IMR-90 (cell line): ENCODE measurements at places on chromosomes 2 and 18. TPM values are rescaled to one million over a fixed set of nuclear protein-coding genes. Genes with fewer than 3 reads are reported as not detected.

DNA sequence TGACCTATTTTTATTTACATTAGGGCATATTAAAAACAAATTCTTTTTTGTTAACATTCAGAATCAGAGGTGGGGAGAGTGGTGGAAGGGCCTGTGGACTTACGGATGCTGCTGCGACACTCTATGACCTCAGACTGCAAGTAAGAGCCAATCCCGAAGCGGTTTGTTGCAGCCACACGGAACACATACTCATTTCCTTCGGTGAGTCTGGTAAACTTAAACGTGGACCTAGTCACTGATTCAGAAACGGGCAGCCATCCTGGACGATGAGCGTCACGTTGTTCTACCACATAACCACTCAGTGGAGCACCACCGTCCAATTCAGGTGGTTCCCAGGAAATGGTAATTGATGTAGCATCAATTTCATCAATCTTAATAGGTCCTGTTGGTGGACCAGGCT, 61.9 kb downstream of the PLEKHA3 start:
- DNase-seq = no peak

DNA sequence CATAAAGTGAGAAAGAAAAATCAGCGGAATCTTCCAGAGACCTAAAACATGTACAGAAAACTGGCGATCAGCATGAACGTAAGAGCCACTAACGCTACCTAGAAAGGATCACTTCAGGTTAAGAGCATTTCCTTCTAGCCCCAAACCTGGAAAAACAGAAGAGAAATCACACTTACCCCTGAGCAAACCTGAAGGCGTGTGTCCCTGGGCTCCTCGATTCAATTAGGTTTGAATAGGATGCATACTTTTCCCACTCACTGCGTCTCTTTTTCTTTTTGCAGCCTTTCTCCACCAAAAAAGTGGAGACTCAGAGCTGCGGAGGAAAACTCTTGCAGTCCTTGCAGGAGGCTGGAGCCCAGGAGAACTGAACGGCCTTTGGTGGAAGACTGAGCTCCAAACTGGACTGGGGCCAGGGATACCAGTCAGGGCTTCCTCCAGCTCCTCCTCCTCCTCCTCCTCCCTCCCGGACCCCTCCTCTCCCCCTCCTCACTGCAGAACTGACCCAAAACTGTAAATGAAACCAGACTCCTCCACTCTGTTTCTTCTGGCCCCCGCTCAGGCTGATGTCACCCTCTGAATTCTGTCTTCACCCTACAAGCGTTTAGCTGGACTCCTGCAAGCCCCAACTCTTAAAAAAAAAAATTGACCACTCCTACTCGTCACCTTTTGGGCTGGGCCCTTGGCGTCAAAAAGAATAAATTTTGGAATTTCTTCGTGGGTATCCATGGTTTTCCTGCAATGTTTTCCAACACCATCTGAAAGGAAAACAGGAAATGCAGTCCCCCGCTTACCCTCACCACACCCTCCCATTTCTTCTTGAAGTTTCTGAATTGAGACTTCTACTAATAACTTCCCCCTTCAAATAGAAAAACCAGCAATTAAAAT, at the start of gene COL6A3:
COL6A3 (minus strand) TSS at position 388 of the 885 bp plus-strand sequence. CDS start 17,347 bp downstream, outside the sequence.
- DNase-seq = peak; percentile 98

DNA sequence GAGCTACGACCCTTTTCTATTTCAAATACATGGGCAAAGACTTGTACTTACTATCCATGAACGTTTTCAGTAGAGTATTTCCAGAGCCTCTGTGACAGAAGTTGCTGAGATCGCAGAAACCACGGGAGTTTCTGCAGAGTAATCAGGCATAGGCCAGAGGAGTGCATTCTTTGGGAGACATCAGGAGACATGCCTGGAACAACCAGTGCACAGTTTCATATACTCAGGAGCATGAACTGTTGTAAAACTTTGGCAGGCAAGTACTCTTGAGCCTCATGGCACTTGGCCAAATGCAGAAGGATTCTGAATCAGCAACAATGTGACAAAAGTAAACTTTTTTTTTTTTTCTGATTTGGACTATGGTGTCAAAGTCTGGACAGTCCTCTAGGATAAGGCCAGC, 307.1 kb downstream of the GRB14 start:
- no peak for DNase-seq

DNA sequence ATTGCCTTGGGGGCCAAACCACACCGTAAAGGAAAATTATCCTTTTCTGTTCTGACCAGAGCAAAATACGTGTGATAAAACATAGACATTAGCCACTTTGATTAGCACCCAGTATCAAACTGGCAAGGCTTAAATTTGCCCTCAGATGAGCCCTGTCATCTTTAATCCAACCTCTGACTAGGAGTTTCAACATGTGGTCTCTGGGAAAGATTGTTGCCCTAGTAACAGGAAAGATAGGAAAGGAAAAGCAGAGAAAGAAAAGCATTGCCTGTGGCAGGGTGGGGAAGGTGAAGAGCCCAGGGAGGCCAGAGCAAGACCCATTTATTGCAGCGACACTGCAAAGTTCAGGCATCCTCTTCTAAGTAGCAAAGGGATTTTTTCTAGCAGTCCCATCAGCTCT, 181.5 kb upstream of the SCN7A start:
- DNase-seq = no peak

- DNase-seq = peak; percentile 34
These were observed 152.4 kb upstream of the CAVIN2 start for GRCh38 chr2:191999101-191999841.

DNA sequence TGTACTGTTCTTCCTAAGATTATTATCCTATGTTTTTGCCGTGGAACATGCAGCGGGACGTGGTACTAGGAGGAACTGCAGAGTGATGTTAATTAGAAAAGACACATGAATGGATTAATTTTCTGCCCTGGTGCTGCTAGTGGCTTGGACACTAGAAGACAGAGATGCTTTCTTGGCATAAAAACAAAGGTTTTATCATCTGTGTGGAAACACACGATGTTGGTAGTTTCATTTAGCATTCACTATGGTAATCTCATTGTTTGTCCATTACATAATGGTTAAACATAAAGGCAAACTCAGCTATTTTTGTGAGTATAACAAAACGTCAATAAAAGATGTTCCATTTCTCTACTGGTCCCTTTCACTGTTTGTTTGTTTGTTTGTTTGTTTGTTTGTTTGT, 22.8 kb downstream of the COL6A3 start:
- DNase-seq = no peak

DNA sequence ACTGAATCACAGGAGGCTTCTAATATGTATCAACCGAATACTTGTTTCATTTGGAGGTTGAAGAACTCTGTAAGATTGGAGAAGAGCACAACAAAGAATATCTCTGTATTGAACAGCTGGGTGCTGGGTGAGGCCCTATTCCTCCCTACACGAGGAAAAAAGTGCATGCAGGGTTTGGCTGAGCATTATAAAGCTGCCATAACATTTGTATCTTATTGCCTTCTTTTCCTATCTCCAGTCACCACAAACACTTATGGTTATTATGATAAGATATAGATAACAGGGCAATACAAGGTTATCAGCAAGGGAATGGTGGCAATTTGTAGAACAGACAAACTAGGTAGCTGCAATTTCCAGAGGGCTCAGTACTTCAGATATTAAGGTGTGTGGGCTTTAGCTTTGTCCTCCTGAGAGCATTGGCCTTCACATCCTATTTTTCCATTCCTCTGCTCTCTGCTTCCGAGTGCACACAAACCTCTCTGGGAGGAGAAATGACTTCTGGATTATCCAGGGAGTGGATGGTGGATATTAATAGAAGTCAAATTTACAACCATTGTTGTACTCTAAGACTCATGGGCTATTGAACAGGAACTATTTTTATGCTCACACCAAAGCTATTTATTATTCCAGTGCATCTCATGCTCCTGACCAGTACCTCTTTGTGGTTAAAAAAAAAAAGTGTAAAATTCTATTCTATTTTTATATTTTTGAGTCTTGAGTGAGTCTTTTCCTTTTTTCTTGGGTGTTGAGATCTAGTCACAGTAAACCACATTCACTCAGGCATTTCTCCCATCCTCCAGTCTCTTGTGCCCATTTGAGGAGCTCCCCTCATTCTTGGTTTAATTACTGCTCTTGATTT, 248.4 kb downstream of the ETAA1 start:
- peak; percentile 30 for DNase-seq

DNA sequence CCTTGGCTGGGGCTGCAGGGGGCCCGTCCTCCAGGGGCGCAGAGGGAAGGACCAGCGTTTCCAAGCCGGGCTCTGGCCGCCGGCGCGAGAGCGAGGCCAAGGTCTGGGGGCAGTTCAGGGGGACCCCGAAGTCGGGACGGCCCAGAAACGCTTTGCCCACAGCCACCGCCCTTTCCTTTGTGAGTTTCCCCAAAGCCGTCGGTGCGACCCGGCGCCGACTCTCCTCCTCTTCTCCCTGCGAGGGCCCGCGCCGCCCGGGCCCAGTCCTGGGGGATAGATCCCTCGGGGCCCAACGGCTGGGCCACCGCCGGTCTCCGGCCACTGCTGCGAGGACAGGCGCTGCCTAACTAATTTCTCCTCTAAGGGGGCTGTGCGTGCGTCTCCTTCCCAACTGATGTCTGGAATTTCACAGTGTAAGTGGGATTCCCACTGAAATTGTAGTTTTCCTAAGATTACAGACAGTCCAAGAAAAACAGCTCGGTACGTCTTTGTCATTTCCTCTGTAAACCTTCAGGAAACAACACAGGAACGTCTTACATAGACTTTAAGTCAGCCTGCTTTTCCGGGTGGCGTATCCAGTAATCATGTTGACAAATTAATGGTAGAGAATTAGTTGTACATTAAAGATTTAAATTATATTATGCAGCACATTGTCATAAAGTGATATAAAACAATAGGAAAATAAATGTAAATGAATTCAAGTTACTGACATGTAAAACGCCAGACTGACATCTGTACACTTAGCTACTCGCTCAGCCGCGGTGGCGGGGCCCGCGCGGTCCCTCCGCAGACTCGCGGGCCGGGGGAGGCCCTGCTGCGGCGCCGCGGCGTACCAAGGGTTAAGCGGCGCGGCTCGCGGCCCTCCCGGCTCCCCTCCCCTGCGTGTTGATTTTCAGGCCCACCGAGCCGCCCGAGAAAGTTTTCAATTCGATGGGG, 139.4 kb upstream of the SIX3 start:
- no peak for DNase-seq

DNA sequence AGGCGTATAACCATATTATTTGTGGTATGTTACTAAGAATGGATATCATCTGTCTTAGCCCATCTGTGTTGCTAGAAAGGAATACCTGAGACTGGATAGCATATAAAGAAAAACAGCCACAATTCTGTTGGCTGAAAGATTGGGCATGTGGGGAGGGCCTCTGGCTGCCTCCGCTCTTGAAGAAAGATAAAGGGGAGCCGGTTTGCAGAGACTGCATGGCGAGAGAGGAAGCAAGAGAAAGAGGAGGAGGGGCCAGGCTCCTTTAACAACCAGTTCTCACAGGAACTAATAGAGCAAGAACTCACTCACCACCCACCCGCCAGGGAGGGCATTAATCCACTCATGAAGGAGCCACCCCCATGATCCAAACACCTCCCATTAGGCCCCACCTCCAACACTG, 29.2 kb upstream of the UXS1 start:
- DNase-seq = no peak

GRCh38 chr2:212892193-212892592, 259.2 kb downstream of the IKZF2 start:
- DNase-seq = peak; percentile 64

Gene NT5C1B
- not detected in 2 replicates for total RNA-seq

Gene CEBPZOS
- 16.8 and 23.3 TPM in 2 replicates for total RNA-seq

Gene LOXHD1
- not detected in 2 replicates for total RNA-seq
